M059J (cell line): ENCODE measurements at places on chromosomes 6 and 20. TPM values are rescaled to one million over a fixed set of nuclear protein-coding genes. Genes with fewer than 3 reads are reported as not detected.

The LY6G5C gene
- total RNA-seq, result 2.0 and 2.5 TPM in 2 replicates

The AVP gene
- not detected in 2 replicates for total RNA-seq

The NT5E gene
- 171 and 207 TPM in 2 replicates for total RNA-seq

The BPIFB4 gene
- not detected in 2 replicates for total RNA-seq

The SH3BGRL2 gene
- total RNA-seq, result 6.4 and 9.8 TPM in 2 replicates

The TENT5A gene
- 64.6 and 97.6 TPM in 2 replicates for total RNA-seq

The NR2E1 gene
- total RNA-seq, result 0.37 and 1.2 TPM in 2 replicates

The IMPG1 gene
- not detected in 2 replicates for total RNA-seq

The ZBTB46 gene
- 2.5 and 3.1 TPM in 2 replicates for total RNA-seq

- DNase-seq, result no peak
Measured at GRCh38 chr6:99530627-99531026, 15.4 kb upstream of the USP45 start.

DNA sequence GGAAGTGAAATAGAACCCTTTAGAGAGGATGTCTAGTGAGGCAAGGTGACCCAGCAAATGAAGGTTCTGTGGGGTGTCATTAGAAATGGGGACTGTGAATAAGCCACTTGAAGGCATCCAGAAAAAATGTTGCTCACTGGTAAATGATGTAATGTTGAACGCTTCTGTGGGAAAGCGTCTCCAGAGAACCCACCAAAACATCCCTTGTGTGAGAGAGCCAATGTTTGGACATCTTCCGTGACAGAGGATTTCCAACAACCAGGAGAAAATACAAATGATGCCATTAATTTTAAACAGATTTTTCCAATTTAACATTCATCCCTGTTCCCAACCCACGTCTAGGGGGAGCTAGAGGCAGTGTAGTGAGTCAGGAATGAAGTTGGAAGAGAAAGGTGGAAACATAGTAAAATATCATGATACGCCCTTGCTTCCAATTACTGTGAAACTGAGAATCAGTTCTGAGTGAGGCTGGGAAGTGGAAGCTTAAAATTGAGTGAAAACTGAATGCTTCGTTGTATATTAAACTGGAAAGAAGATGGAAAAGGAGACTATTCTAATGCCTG, 584.2 kb downstream of the CD109 start:
- no peak for DNase-seq

DNA sequence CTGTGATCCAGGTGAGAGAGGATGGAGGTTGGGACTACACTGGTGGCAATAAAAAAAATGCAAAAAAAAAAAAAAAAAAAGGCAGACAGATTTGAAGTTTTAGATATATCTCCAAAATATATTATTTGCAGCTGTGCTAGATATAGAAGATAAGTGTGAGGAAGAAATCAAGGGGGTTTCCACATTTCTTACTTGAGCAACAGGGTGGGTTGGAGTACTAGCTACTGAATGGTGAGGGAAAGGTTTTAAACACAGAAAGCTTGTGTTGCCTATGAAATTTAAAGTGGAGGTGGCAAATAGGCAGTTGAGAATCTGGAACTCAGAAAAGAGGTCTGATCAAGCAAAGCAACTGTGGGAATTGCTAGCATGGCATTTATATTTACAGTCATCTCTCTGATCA, 59.9 kb upstream of the GNRH2 start:
- no peak for DNase-seq

DNA sequence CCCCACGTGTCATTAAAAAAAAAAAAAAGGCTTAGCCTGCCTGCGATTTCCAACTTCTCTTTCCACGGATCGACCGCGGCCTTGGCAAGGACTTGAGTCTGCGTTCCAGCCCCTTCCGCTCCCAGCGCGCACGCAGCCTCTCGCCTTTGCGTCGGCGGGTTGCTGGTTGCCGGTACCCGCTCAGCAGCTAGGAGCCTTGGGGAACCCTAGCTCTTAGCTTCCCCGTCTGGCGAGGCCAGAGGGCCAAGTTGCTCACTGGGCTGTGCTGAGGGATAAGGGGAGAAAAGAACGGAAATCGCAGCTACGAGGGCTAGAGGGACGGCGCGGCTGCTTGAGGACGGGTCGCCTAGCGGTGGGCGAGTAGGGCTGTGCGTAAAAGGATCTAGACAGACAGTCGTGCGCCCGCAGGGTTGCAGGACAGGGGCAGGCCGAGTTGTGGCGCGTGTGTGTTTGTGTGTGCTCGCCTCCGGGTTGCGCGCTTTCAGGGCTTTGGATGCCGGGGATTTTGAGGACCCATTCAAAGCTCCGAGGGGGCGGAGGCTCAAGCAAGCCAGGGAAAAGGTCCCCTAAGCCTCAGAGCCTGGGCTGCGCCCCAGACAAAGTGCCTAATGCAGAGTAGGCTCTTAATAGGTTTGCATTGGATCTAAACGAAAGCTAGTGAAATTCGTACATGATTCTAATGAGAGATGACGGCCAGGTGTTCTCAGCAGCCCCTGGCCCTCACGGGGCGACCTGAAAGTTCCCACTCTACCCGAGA, 40.5 kb upstream of the OSTM1 start:
- DNase-seq, result peak; percentile 79

GRCh38 chr20:44918342-44918741, 8.5 kb downstream of the PABPC1L start:
- DNase-seq, result no peak

DNA sequence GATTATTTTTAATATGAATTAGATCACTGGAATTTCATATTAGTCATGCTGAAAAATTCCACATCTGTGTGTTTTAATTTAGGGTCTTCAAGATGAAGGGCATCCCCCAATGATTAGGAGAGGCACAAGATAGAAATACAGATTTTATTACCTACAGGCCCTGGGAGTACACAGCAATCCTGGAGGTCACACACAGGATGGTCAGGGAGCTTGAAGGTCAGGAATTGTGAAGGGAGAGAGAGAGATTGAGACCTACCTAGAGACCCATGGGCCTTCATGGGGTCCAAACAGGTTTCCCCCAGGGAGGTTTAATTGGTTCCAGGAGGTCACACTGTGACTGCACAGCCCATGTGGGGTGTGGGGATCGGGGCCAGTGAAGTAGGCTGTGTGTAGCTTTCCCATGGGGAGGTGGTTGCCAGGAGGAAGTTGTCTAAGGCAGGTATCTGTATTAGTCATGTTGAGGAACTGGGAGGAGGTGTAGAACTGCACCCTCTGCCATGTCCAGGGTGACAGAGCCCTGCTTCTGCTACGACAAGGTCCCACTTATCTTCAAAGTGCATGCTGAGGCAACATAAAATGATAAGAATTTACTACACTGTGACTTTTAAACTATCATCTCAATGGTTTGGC, 18.3 kb downstream of the SNX9 start:
- DNase-seq, result peak; percentile 62

GRCh38 chr20:47934761-47935160, 149.5 kb upstream of the SULF2 start:
- peak; percentile 78 for DNase-seq

GRCh38 chr6:13992417-13993055, 67.8 kb downstream of the RNF182 start:
- DNase-seq, result peak; percentile 97

- peak; percentile 1 for DNase-seq
Measured at GRCh38 chr6:119830494-119831295, 481.1 kb upstream of the MAN1A1 start.

GRCh38 chr6:360764-361373, 30.7 kb upstream of the IRF4 start:
- DNase-seq, result no peak

GRCh38 chr6:108589244-108589791, 28.6 kb downstream of the FOXO3 start:
- peak; percentile 76 for DNase-seq

DNA sequence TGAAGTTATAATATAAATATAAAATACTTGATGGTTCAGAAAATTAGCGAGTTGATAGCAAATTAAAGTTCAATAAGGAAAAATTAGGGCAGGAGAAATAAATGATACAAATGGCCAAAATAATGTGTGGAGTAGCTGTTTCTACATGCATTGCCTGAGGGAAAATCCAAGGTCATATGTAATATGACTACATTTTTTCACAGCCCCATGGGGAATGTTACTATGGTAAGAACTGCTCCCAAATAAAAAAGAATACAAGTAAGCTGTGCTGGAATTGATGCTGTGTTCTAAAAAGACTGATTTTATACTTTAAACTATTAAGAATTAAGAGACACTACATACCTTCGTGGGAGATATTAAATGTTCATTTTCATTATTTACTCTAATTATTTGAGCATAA, 34.1 kb downstream of the MEI4 start:
- DNase-seq, result no peak

DNA sequence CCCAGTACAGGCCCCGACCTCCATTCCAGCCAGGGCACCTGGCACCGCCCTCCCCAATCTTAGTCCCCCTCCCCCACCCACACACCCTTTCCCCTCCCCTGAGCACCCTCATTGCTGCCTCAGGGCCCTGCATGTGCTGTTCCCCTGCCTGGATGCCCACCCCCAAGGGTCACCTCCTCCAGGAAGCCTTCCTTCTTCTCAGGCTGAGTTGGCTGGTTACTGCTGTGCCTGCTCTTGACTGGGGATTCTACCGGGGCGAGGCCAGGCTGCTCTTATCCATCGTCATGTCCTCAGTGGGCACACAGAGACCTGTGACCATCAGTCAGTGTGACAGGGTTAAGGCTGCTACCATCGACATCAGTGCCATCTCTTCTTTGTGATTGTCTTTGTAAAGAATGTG, 23.6 kb downstream of the BHLHE23 start:
- DNase-seq, result no peak

DNA sequence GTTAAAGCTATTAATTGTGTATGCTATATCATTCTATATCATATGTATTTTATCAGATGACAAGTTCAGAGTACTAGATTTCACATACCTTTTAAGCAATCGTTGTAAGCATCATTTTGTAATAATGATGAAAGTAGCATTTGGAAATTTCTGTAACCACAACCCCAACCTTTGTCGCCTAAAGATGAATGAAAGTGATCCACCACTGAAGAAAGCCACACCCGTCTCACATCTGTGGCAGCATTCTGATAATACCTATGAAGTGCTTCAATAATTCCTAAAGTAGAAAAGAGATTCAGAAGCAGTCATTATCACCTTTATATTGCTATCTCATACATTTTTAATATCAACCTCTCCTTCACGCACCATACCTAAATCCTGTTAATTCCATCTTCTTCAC, 16.6 kb downstream of the ZUP1 start:
- DNase-seq, result no peak

- no peak for DNase-seq
Measured at GRCh38 chr6:14102383-14102782, 15.2 kb upstream of the CD83 start.

- DNase-seq, result no peak
Measured at GRCh38 chr6:41255638-41256246, 27.6 kb downstream of the TREML4 start.

GRCh38 chr6:24802271-24803059, 3.7 kb upstream of the ARMH2 start:
- peak; percentile 60 for DNase-seq

DNA sequence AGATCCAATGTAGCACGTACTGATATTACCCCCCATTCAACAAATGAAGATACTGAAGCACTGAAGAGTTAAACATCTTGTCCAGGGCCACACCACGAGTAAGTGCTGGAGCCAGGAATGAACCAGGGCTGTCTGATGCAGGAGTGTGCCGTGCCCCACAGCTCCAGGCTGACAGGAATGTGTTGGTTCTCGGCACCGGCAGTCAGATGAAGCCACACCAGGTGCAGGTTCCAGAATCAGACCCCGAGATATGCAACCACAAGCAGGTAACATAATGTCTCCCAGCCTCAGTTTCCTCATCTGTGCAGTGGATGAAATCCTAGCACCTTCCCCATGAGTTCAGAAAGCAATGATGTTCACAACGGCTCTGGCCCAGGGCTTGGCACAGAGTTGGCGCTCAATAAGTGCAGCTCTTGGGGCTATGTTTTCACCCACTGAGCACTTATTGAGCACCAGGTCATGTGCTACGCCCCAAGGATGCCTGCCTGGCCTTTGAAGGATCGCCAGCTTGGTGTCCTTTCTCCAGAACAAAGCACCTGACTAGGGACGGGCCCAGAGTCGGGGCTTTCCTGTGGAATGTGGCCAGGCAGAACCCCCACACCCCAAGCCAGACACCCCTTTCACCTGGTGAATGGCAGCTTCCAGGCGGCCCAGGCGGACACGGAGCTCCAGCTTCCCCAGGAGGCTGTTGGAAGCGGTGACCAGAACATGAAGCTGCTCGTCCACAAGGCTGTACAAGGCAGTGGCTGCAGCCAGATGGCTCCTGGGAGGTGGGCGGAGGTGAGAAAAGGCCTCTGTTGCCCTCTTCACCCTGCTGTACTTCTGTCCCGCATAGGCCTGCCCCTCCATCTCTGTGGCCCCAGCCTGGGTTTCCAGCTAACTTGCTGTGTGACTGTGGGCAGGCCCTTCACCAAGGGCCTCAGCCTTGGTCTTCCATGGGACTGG, 41.3 kb downstream of the KIAA1755 start:
- no peak for DNase-seq

DNA sequence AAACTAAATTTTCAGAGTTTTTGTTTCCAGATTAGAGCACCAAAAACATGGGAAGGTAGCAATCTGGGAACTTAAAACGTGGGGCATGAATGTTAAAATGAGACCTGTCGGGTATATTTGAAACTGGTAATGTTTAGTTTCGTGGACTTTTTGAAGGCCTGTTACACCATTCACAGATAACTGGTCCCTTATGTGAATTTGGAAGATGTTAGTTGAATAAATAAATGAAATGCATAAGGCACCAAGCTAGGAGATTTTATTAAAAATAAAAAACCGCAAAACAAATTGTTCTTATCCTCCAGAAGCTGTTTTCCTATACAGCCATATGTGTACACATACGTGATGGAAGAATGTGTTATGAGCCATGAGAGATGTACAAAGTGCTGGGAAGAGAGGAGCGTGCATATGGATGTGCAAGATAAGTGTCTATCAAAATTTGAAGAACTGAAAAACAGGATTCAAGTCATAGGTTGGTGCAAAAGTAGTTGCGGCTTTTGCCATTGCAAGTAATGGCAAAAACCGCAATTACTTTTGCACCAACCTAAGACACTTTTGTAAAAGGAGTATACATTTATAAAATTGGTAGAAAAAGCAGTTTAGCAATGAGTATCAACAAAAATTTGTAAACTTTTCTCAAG, 700 bp upstream of the MCUR1 start:
- DNase-seq, result peak; percentile 18

GRCh38 chr6:6995328-6995727, 112.4 kb upstream of the RREB1 start:
- DNase-seq, result no peak

- DNase-seq, result no peak
Measured at GRCh38 chr6:147401779-147402178, 106.7 kb upstream of the SAMD5 start.

- no peak for DNase-seq
Measured at GRCh38 chr6:39819228-39819627, 27.1 kb downstream of the DAAM2 start.
